Adipose tissue (tissue), 3 donors: ENCODE measurements at places on chromosomes 4 and X. TPM values are rescaled to one million over a fixed set of nuclear protein-coding genes. Genes with fewer than 3 reads are reported as not detected.

Gene ARR3
- not detected for polyA plus RNA-seq

Gene TLR2
- 2.3 TPM for polyA plus RNA-seq

Gene GLRA2
- polyA plus RNA-seq: not detected

Gene MAML3
- 3.1 TPM for polyA plus RNA-seq

Gene POLN
- polyA plus RNA-seq: 5.7 TPM

Gene FTSJ1
- polyA plus RNA-seq: 43.7 TPM

Gene HSFX2
- 0.37 TPM for polyA plus RNA-seq

Gene CXCL10
- 0.45 TPM for polyA plus RNA-seq

Gene MAGEE2
- polyA plus RNA-seq: not detected

Gene XPNPEP2
- polyA plus RNA-seq: 0.87 TPM

Gene FRG2
- not detected for polyA plus RNA-seq
